ENCODE measurements at places on chromosomes 6 and 20.

GRCh38 chr6:162999575-163000285, 272.0 kb downstream of the PACRG start:
- no peak for DNase-seq

DNA sequence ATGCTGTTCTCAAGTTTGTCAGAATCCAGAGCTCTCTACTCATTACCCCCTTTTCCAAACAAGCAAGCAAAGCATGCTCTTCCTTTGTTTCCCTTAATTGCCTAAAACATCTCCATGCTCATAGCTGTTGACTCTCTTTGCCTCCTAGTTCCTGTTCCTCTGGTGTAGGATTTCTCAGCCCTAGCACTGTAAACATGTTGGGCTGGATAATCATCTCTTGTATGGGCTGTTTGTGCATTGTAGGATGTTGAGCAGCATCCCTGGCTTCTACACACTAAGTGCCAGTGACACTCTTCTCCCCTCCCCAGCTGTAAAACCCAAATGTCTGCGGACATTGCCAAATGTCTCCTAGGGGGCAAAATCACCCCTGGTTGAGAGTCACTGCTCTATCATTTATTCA, 14.0 kb downstream of the PPARD start:
- no peak for DNase-seq

- DNase-seq: no peak
These were observed 23.9 kb upstream of the MICB start for GRCh38 chr6:31473780-31474761.

GRCh38 chr6:15458021-15458459, 204.8 kb downstream of the DTNBP1 start:
- DNase-seq: no peak

- no peak for DNase-seq
These were observed 947.3 kb downstream of the KIF16B start for GRCh38 chr20:15625981-15626380.
